ENCODE measurements at places on chromosomes 11 and 22. TPM values are rescaled to one million over a fixed set of nuclear protein-coding genes. Genes with fewer than 3 reads are reported as not detected.

DDTL gene
- not detected for total RNA-seq

PIH1D2 gene
- 0.55 TPM for total RNA-seq

SHANK2 gene
- total RNA-seq, result 126 TPM

CLDN5 gene
- total RNA-seq, result 58.8 TPM

PRAME gene
- not detected for total RNA-seq

TAF10 gene
- total RNA-seq, result 15.8 TPM

TRIM49 gene
- total RNA-seq, result not detected

FOXRED2 gene
- total RNA-seq, result 8.0 TPM

Measured in stomach (tissue), 19 donors.